Heart left ventricle (tissue), 16 donors: ENCODE measurements at places on chromosomes 2 and 18. TPM values are rescaled to one million over a fixed set of nuclear protein-coding genes. Genes with fewer than 3 reads are reported as not detected.

C2orf80 gene
- not detected for polyA plus RNA-seq

PAX3 gene
- not detected for polyA plus RNA-seq

GTF2A1L gene
- polyA plus RNA-seq: 0.14 TPM

C2orf74 gene
- 16.6 TPM for polyA plus RNA-seq

PLA2R1 gene
- polyA plus RNA-seq: 0.69 TPM

ACTR3 gene
- 115 TPM for polyA plus RNA-seq

LTBP1 gene
- polyA plus RNA-seq: 50.1 TPM

SOCS6 gene
- 15.9 TPM for polyA plus RNA-seq

CIDEA gene
- polyA plus RNA-seq: 0.61 TPM

CRACDL gene
- polyA plus RNA-seq: 7.4 TPM

UGT1A3 gene
- not detected for polyA plus RNA-seq

NETO1 gene
- not detected for polyA plus RNA-seq

TGFA gene
- 0.50 TPM for polyA plus RNA-seq

LOXHD1 gene
- polyA plus RNA-seq: 0.28 TPM

FASTKD1 gene
- polyA plus RNA-seq: 154 TPM

DNA sequence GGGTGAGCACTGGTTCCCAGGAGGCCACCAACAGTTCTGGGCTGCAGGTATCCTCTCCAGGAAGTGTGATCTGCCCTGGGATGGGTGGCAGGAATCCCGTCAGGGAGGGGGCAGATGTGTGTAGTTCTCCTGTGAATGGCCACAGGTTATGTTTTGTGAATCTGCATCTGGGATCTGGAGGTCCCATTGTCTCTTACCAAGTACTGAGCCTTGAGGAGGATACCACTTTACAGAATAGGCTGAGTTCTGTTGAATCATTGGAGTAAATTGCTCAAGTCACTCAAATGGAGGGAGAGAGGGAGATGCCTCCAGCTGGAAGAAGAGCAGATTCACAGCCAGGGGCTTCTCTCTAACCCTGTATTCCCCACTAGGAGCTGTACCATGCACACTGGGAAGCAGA lies 168.2 kb downstream of the ANKRD30B start:
- no peaks in the 10 kb centered on the region for H3K36me3 ChIP-seq
- DNase-seq: no peak
- H3K4me1 ChIP-seq: no peaks in the 10 kb centered on the region
- H3K27me3 ChIP-seq: no peaks in the 10 kb centered on the region
- no peak overlapping the region for H3K4me3 ChIP-seq
- H3K27ac ChIP-seq: no peak overlapping the region

DNA sequence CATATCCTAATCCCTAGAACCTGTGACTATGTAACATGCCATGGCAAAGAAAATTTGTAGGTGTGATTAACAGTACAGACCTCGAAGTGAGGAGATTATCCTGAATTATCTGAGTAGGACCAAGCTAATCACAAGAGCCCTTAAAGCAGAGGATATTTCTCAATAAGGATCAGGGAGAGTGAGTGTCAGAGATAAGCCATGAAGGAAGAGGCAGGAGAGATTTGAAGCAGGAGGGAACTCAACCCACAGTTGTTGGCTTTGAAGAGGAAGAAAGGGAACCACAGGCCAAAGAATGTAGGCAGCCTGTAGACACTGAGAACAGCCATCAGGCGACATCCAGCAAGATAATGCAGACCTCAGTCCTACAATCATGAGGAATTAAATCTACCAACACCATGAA lies 229.3 kb downstream of the NBAS start:
- no peaks in the 10 kb centered on the region for H3K4me1 ChIP-seq
- H3K36me3 ChIP-seq: peaks cover 41% of the 10 kb centered on the region
- H3K27ac ChIP-seq: no peak overlapping the region

DNA sequence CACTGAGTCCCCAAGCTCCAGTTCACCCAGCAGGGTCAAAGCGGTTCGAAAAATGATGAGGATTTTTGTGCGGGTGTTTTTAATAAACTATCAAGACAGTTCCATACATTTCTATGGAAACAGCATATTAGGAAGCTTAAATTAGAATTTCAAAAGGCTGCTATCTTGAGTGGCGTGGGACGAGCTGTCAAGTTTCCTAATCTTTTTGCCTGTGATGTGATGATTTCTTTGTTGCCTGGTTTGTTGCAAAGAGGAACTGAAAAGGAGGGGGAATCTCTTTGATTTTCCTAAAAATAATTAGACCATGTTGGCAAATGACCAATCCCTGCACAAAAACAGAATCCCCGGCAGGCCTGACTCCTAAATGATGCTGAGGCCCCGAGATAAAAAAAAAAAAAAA lies 66.1 kb upstream of the ATG16L1 start:
- no peaks in the 10 kb centered on the region for H3K27me3 ChIP-seq
- peaks cover 8% of the 10 kb centered on the region for H3K36me3 ChIP-seq
- H3K27ac ChIP-seq: no peak overlapping the region
- no peak overlapping the region for H3K4me3 ChIP-seq
- no peaks in the 10 kb centered on the region for H3K4me1 ChIP-seq

GRCh38 chr18:63236406-63236805 lies 83.2 kb downstream of the BCL2 start:
- H3K4me3 ChIP-seq: peak overlapping the region; percentile 5
- DNase-seq: peak; percentile 49
- H3K36me3 ChIP-seq: no peaks in the 10 kb centered on the region
- no peaks in the 10 kb centered on the region for H3K27me3 ChIP-seq
- peaks cover 26% of the 10 kb centered on the region for H3K4me1 ChIP-seq
- H3K27ac ChIP-seq: peak overlapping the region; percentile 82

DNA sequence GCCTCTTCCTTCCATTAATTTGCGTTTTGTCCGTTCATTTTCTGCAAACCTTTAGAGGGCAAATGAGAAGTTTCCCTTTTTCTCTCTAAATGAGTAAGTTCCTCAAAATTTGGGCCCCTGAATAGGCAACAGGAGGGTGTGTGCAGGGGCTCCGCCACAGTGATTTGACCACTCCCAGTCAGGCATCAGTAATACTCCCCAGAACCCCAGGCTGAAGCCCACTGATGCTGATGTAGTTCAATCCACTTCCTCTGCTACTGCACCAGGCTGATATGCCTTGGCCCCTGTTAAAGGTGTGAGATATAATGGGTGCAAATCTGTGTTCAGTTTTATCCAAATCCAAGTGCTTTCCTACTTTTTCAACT lies 1150.0 kb downstream of the RPIA start:
- no peaks in the 10 kb centered on the region for H3K36me3 ChIP-seq
- no peak overlapping the region for H3K27ac ChIP-seq
- H3K4me3 ChIP-seq: no peak overlapping the region
- no peaks in the 10 kb centered on the region for H3K4me1 ChIP-seq

GRCh38 chr2:230205721-230206120 lies 14.1 kb downstream of the SP110 start:
- H3K27ac ChIP-seq: no peak overlapping the region
- H3K27me3 ChIP-seq: no peaks in the 10 kb centered on the region

- peaks cover 30% of the 10 kb centered on the region for H3K36me3 ChIP-seq
- H3K27ac ChIP-seq: no peak overlapping the region
- no peak overlapping the region for H3K4me3 ChIP-seq
- no peaks in the 10 kb centered on the region for H3K4me1 ChIP-seq
- no peaks in the 10 kb centered on the region for H3K27me3 ChIP-seq
Observed at GRCh38 chr18:56933472-56933871, 213.4 kb upstream of the BOD1L2 start.

DNA sequence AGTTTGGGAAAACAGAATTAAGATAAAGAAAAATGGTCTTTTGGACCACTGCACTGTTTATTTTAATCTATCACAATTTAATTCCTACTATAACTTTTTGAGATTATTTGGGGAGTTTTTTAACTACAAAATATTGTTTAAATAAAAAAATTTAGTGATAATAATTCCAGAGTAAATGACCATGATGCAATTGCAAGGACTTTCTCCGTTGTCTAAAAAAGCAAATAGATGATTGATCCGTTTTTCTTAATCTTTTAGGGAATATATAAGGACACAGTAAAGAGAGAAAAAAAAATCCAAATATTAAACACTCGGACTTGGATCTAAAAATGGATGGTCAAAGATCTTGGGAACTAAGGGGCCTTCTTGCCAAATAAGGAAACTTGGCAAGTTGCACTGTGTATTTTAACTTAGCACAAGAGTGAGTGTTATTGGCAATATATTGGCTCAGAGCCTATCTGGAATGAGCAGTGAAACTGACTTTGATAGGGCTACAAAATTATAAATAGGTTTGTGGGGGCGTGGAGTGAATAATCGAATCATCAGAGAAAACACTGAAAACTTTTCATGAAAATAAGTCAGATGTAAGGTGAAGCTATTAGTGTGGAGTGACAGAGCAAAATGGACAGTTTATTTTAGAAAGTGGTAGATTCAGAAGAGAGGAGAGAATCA lies 2.0 kb downstream of the MAP3K20 start:
- H3K4me1 ChIP-seq: peaks cover 9% of the 10 kb centered on the region
- peak overlapping the region; percentile 78 for H3K4me3 ChIP-seq
- H3K27ac ChIP-seq: peak overlapping the region; percentile 96
- no peak for DNase-seq
- no peaks in the 10 kb centered on the region for H3K36me3 ChIP-seq
- no peaks in the 10 kb centered on the region for H3K27me3 ChIP-seq

DNA sequence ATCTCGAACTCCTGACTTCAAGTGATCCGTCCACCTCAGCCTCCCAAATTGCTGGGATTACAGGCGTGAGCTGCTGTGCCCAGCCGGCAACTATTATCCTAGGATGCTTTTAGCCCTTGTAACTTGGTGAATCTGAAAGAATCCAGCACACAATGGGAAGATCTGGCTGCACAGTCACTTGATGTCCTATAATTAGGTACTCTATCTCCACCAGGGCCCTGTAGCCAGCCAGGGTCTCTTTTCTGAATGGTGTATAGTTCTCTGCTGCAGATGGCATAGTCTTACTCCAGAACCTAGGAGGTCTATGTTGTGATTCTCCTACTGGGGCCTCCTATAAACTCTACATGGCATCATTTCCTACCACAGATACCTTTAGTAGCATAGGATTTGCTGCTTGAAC lies 13.9 kb upstream of the MCM6 start:
- no peaks in the 10 kb centered on the region for H3K4me1 ChIP-seq

- no peak overlapping the region for H3K4me3 ChIP-seq
- H3K27me3 ChIP-seq: no peaks in the 10 kb centered on the region
- no peak overlapping the region for H3K27ac ChIP-seq
- H3K4me1 ChIP-seq: no peaks in the 10 kb centered on the region
- H3K36me3 ChIP-seq: no peaks in the 10 kb centered on the region
Observed at GRCh38 chr2:20501974-20502373, 55.1 kb downstream of the RHOB start.

- H3K36me3 ChIP-seq: no peaks in the 10 kb centered on the region
- H3K27me3 ChIP-seq: no peaks in the 10 kb centered on the region
- H3K4me1 ChIP-seq: no peaks in the 10 kb centered on the region
- no peak overlapping the region for H3K27ac ChIP-seq
- DNase-seq: no peak
- H3K4me3 ChIP-seq: no peak overlapping the region
Observed at GRCh38 chr18:47809420-47809819, 121.0 kb downstream of the SMAD2 start.

DNA sequence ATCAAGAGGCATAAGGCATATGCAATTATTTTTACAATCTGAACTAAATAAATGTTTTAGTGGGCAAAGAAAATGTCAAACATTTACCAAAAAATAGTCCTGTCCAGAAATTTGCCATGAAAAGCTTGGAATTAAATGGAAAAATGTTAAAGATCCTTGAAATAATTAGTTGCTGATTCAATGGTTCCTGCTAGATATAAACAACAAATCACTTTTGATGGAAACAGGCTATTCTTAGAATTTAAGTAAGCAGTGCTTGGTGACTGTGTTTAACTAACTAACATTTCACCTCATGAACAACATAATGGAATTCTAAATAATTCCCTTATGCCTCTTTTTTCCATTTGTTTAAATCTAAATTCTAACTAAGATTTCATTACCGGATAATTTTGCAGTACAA lies 3.9 kb downstream of the RND3 start:
- no peak for DNase-seq
- no peaks in the 10 kb centered on the region for H3K27me3 ChIP-seq
- H3K4me1 ChIP-seq: peaks cover 28% of the 10 kb centered on the region
- H3K27ac ChIP-seq: peak overlapping the region; percentile 79
- H3K4me3 ChIP-seq: no peak overlapping the region
- no peaks in the 10 kb centered on the region for H3K36me3 ChIP-seq

- peaks cover 85% of the 10 kb centered on the region for H3K4me1 ChIP-seq
- H3K36me3 ChIP-seq: no peaks in the 10 kb centered on the region
- H3K27me3 ChIP-seq: no peaks in the 10 kb centered on the region
- no peak for DNase-seq
- H3K4me3 ChIP-seq: no peak overlapping the region
Observed at GRCh38 chr2:98476192-98476868, 31.7 kb downstream of the INPP4A start.

- H3K4me3 ChIP-seq: no peak overlapping the region
- no peak overlapping the region for H3K27ac ChIP-seq
- H3K4me1 ChIP-seq: peaks cover 19% of the 10 kb centered on the region
- no peaks in the 10 kb centered on the region for H3K27me3 ChIP-seq
- DNase-seq: no peak
Observed at GRCh38 chr2:217079165-217079564, 219.3 kb upstream of the TNP1 start.

DNA sequence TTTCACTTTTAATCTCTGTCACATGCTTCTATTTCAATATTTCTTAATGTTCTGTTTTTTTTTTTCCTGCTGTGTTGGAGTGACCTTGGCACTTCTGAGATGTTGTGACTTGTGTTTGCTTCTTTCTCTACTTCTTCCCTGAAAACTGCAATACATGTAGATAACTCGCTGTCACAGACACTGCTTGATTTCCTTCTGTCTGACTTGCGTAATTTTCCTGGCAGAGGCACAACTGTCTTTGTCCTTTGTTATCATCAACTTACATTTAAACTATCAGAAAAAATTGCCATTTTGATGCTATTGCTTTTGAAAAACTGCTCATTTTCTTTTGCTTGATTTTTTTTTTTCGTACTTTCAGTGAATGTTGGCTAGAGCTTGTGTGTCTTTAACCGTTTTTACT lies 69.0 kb downstream of the BABAM2 start:
- H3K27ac ChIP-seq: no peak overlapping the region
- no peaks in the 10 kb centered on the region for H3K27me3 ChIP-seq
- H3K4me1 ChIP-seq: peaks cover 3% of the 10 kb centered on the region
- no peak overlapping the region for H3K4me3 ChIP-seq

DNA sequence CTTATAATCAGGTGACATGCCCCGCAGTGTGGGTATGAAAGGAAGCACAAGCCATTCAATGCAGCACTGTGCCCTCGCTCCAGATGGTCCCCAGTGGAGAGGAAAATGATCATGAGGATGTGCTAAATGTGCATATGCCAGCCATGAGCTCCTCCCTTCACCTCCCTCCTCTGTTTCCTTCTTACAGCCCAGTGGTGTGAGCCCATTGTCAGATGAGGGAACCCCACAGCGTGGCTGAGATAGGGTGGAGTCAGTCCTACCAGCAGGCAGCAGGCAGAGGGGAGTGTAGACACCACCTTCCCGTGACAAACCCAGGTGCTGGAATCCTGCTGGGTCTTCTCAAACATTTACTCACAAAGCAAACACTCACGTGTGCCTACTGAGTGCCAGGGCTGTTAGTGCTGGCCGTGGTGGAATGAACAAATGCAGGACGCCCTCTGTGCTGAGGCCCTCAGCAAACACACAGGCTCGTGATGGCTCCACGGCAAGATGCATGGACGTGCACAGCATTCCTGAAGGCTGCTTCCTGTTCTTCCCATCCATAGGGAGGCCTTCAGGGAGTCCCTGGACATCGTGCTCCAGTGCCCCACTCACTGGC lies 181.7 kb upstream of the TPO start:
- no peaks in the 10 kb centered on the region for H3K4me1 ChIP-seq
- H3K36me3 ChIP-seq: no peaks in the 10 kb centered on the region
- no peak overlapping the region for H3K4me3 ChIP-seq
- H3K27me3 ChIP-seq: no peaks in the 10 kb centered on the region
